Spinal cord (tissue), 10 donors: ENCODE measurements at places on chromosomes 16 and 17. TPM values are rescaled to one million over a fixed set of nuclear protein-coding genes. Genes with fewer than 3 reads are reported as not detected.

The ADCY9 gene
- polyA plus RNA-seq: 12.0 TPM

The ITGB4 gene
- 39.7 TPM for polyA plus RNA-seq

The TMIGD1 gene
- polyA plus RNA-seq: not detected

The TEX19 gene
- polyA plus RNA-seq: not detected

The HBA1 gene
- polyA plus RNA-seq: 1,075 TPM

The AKAP10 gene
- polyA plus RNA-seq: 24.5 TPM

The CCDC78 gene
- 13.1 TPM for polyA plus RNA-seq

The CA7 gene
- polyA plus RNA-seq: 0.49 TPM

The PPP1R27 gene
- not detected for polyA plus RNA-seq
